ENCODE measurements at places on chromosomes 6 and 20.
A peak's percentile ranks its signal among the peaks of the same experiment; 100 is the strongest.

GRCh38 chr6:9233226-9233625 lies 797.9 kb upstream of the SLC35B3 start:
- no peaks in the 10 kb centered on the region for H3K36me3 ChIP-seq
- H3K27ac ChIP-seq = no peak overlapping the region
- DNase-seq = no peak
- H3K27me3 ChIP-seq = no peaks in the 10 kb centered on the region
- no peaks in the 10 kb centered on the region for H3K4me1 ChIP-seq
- H3K4me3 ChIP-seq = no peak overlapping the region

DNA sequence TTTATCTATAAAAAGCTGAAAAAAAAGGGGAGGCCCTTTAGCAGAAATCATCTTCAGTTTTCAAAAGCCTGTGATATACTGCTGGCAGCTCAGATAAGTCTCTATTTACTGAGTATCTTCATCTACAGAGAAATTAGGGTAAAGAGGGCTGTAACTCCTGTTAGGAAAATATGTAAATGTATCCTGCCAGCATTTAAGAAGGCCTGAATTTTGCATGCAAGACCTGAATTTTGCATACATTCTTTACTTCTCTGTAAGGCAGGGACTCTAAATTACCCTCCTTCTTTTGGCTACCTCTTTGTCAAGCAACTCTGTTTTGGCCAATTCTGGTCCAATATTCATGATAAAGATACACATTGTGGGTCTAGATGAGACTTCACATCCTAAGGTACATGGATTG lies 150.6 kb upstream of the SPACA1 start:
- H3K27ac ChIP-seq = no peak overlapping the region
- no peaks in the 10 kb centered on the region for H3K4me1 ChIP-seq
- no peaks in the 10 kb centered on the region for H3K36me3 ChIP-seq
- DNase-seq = no peak
- H3K27me3 ChIP-seq = no peaks in the 10 kb centered on the region
- H3K4me3 ChIP-seq = no peak overlapping the region

GRCh38 chr6:108868647-108869046 lies 20.4 kb downstream of the ARMC2 start:
- peaks cover 9% of the 10 kb centered on the region for H3K36me3 ChIP-seq
- no peaks in the 10 kb centered on the region for H3K27me3 ChIP-seq
- no peak overlapping the region for H3K4me3 ChIP-seq
- H3K4me1 ChIP-seq = peaks cover 29% of the 10 kb centered on the region
- no peak for DNase-seq
- no peak overlapping the region for H3K27ac ChIP-seq

DNA sequence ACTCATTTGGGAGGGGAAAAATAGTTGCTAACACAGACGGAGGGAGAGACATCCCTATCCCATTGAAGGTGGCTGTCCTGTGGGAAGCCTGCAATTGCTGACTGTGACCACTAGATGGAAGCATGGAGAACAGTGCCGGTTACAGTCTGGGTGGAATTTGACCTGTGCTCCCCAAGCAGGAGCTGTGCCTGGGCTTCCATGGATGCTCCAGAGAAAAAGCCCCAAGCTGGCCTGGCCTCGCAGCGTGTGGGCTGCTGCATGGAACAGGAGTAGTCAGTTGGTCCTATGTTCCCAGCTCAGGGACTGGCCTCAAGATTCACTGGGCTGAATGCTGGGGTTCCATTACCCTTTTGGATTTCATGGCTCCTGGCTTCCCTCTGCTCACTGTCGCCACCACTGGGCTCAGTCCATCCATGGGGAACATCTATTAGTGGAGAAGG lies 116.3 kb upstream of the CHD6 start:
- DNase-seq = no peak
- H3K4me1 ChIP-seq = no peaks in the 10 kb centered on the region
- no peak overlapping the region for H3K4me3 ChIP-seq
- H3K27ac ChIP-seq = no peak overlapping the region

DNA sequence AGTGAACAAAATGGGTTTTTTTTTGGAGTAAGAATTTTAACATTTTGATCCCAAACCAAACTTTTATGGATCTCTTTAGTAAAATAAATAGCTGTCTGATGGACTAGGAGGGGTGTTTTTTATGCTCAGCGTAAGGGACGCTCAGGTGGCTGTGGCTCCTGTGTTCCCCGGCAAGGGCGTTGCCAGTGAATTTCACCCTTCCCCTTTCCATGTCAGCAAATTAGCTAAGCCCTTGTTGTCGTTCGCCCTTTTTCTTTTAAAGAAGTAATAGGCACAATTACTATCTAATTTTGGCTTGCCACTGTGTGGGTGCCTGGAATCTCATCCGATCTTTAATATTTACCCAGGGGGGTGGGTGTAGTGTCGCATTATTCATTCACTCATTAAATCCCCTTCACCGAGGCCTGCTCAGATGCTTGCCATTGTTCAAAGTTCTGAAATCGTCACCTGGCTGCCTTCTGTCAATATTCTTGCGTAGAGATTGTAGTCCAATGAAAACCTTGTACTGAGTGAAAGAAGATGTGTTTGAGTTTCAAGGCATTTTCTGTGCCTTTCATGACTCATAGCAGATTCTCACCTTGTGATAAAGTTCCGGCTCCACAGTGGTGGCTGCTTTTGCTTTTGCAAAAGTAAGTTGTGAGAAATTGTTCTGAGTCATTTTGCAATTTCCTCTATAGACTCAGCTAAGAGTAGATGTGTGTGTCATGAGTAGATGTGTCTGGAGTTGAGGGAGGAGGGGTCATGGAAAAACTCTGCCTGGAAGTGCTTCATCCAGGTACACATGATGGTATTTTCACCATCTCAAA lies 40.0 kb upstream of the CLDN20 start:
- H3K27ac ChIP-seq = no peak overlapping the region
- no peaks in the 10 kb centered on the region for H3K36me3 ChIP-seq
- no peaks in the 10 kb centered on the region for H3K27me3 ChIP-seq
- peaks cover 13% of the 10 kb centered on the region for H3K4me1 ChIP-seq
- no peak for DNase-seq
- H3K4me3 ChIP-seq = no peak overlapping the region

DNA sequence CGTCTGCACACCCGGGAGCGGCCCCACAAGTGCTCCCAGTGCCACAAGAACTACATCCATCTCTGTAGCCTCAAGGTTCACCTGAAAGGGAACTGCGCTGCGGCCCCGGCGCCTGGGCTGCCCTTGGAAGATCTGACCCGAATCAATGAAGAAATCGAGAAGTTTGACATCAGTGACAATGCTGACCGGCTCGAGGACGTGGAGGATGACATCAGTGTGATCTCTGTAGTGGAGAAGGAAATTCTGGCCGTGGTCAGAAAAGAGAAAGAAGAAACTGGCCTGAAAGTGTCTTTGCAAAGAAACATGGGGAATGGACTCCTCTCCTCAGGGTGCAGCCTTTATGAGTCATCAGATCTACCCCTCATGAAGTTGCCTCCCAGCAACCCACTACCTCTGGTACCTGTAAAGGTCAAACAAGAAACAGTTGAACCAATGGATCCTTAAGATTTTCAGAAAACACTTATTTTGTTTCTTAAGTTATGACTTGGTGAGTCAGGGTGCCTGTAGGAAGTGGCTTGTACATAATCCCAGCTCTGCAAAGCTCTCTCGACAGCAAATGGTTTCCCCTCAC lies 21.0 kb downstream of the PRDM1 start:
- DNase-seq = no peak
- H3K27ac ChIP-seq = no peak overlapping the region
- H3K4me1 ChIP-seq = peaks cover 54% of the 10 kb centered on the region
- H3K4me3 ChIP-seq = no peak overlapping the region

- peak; percentile 18 for DNase-seq
- H3K36me3 ChIP-seq = peaks cover 8% of the 10 kb centered on the region
- H3K4me3 ChIP-seq = no peak overlapping the region
- no peak overlapping the region for H3K27ac ChIP-seq
- peaks cover 4% of the 10 kb centered on the region for H3K4me1 ChIP-seq
These were observed 39.3 kb downstream of the DTNBP1 start for GRCh38 chr6:15623276-15624116.

DNA sequence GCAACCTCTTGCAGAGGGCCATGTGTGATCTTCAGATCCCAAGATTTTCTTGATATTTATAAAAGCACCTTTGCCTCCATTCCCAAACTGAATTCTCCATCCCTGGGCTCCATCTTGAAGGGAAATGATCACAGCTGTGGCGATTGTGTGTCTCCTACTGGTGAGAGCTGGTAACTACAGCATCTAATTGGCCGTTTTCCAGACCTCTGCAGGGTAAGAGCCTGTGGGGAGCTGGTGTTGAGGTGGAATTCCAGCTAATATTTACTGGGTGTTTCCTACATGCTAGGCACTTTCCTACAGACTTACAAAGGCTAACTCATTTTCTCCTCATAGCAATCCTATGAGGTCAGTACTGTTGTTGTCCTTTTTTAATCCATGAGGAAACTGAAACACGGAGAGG lies 59.2 kb upstream of the FNDC1 start:
- H3K27me3 ChIP-seq = no peaks in the 10 kb centered on the region
- H3K36me3 ChIP-seq = no peaks in the 10 kb centered on the region

DNA sequence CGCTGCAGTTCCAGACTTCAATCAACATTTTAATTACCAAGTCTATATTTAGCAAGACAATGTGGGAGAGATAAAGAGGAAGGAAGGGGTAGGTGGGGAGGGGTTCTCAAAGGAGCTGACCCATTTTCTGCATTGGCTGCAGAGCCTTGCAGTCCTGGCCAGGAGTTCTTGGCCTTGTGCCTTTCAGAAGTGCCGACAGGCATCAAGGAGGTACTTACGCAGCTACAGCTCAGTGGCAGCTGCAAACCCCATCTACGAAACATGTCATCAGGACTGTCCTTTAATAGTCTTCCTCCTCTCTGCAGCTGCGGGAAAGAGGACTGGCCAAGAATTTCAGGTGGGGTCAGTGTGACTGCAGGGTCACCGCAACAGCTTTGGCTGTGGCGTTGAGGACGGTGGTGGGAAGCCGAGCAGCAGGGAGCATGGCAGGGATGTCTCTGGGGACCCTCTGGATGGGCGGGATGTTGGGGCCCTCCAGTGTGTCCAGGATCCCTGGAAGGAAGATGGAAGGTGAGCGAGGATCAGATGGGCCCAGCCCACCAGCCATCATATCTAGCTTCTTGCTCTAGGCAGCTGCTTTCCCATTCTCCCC lies 1.8 kb upstream of the LRRC73 start:
- H3K36me3 ChIP-seq = peaks cover 45% of the 10 kb centered on the region
- no peak overlapping the region for H3K27ac ChIP-seq
- peaks cover 46% of the 10 kb centered on the region for H3K4me1 ChIP-seq
- H3K4me3 ChIP-seq = no peak overlapping the region
- DNase-seq = no peak
- peaks cover 20% of the 10 kb centered on the region for H3K27me3 ChIP-seq

DNA sequence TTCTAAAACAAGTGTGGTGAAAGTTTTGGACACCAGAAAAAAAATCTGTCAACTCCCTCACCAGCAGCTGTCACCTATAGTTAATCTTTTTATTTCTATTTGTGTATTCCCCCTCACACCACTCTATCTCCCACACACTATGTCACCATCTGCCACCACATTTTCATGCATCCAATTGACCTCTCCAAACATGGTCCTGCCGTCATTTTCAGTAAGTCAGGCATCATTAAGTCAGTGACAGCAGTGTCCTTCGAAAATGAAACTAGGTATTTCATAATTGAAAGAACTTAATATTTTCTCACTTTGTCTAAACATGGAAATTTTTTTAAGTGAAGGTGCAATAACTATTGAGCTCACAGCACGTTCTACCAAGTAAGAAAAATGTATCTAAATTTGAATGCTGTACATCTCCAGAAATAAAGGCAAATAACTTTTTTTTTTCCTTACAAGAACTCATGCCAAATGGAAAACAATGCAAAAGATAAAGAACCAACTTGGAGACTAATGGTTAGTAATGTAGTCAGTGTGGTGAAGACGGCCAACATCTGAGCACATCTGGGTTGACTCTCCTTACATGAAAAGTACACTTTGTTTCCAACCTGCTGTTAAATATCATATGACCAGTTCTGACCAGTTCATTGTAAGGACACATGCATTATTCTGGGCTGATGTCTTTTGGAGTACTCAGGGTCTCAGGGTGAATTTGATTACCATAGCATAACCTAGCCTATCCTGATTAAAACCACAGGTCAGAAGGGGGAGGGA lies 623.3 kb upstream of the MANEA start:
- DNase-seq = no peak
- H3K36me3 ChIP-seq = no peaks in the 10 kb centered on the region
- H3K4me1 ChIP-seq = no peaks in the 10 kb centered on the region

GRCh38 chr6:35850208-35850607 lies 45.1 kb downstream of the LHFPL5 start:
- DNase-seq = no peak
- no peaks in the 10 kb centered on the region for H3K27me3 ChIP-seq
- no peaks in the 10 kb centered on the region for H3K4me1 ChIP-seq
